Hepatic stellate cell (primary cell): ENCODE measurements at places on chromosomes 12 and 14.
A peak's percentile ranks its signal among the peaks of the same experiment; 100 is the strongest.

- DNase-seq, result no peak
Measured at GRCh38 chr12:85784096-85784720, 52.0 kb downstream of the RASSF9 start.

DNA sequence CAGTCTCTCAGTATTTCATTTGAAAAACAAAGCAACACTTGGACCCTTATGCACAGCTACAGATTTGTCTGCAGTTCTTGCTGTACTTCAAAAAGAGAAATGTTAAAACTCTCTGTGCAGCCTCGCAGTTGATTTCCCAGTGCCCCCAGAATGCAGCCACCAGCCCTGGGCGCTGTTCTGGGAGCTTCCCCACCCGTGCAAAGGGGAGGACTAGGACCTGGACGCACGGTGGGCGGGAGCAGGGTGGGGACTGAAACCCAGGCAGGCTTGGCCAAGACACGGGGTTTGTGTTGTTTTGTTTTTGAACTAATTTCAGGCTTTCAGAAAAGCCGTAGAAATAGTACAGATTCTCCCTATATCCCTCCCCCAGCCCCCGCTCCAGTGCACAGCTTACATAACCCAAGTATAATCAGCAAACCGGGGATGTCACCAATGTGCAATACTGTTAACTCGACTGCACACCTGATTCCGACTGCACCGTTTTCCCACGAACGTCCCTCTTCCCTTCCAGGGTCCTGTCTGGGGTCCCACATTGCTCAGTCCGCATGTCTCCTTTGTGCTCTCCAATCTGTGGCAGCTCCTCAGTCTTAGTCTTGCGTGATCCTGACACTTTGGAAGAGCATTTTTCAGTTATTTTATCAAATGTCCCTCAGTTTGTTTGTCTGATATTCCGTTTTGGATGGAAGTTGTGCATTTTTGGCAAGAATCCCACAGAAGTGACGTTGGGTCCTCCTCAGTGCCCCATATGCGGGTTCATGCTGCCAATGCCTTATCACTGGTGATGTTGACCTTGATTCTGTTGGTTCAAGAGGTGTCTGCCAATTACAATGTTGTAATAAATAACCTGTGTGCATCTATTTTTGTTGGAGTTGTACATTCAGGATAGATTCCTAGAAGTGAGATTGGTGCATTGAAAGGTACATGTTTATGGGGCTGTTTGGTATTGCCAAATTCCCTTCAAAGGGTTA, 95.9 kb downstream of the SETD3 start:
- no peak for DNase-seq

- no peak for DNase-seq
Measured at GRCh38 chr12:68139001-68139400, 20.5 kb downstream of the IFNG start.

DNA sequence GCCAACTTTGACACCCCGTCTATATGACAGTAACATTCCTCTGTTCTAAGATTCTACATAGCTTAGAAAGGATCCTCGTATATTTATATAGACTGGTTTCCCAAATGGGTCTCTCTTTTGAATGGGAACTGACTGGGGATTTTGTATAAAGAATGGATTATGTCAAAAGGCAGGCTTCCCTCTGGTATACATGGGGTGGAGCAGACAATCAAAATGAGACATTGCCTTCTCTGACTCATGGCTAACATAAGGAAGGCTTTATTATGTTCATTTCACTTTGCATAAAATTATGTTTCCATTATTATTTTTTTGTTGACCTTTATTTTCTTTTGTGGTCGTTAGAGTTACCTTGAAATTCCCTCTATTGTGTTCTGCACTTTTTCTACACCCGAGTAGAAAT, 211.1 kb downstream of the ALG10B start:
- no peak for DNase-seq

DNA sequence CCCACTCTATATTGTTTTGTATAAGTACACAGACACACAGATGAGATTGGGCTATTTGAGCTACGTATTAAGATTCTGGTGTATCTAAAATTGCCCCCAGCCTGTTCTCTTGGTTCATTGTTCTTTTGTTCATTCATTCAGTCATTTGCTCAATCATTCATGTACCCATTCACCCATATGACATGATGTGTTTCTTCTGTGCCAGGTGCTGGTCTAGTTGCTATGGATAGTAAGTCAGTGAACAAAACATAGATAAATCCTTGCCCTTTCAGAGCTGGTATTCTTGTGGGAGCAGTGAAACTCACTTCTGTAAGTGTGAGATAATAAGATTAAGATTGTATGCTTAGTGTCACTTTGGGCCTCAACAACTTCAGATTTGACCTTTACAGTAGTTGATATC, 191.3 kb downstream of the TMTC2 start:
- no peak for DNase-seq

GRCh38 chr14:87325741-87326140, 667.2 kb downstream of the GALC start:
- DNase-seq, result no peak

DNA sequence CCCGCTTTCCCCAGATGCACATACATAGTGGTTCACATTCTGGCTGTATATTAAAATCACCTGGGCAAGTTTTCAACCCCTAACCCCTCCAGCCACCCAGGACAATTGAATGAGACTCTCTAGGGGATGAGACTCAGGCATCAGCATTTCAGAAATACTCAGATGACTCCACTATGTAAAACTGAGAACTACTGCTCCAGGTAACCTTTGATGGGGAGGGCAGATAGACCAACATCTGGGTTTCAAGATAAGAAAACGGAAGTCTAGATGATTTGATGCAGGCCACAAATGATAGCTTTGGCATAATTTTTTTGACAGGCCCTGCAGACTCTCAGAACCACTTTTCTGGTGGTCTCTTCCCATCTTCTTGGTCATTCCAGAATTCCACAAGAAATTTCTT, 341.1 kb downstream of the EMP1 start:
- DNase-seq, result no peak

DNA sequence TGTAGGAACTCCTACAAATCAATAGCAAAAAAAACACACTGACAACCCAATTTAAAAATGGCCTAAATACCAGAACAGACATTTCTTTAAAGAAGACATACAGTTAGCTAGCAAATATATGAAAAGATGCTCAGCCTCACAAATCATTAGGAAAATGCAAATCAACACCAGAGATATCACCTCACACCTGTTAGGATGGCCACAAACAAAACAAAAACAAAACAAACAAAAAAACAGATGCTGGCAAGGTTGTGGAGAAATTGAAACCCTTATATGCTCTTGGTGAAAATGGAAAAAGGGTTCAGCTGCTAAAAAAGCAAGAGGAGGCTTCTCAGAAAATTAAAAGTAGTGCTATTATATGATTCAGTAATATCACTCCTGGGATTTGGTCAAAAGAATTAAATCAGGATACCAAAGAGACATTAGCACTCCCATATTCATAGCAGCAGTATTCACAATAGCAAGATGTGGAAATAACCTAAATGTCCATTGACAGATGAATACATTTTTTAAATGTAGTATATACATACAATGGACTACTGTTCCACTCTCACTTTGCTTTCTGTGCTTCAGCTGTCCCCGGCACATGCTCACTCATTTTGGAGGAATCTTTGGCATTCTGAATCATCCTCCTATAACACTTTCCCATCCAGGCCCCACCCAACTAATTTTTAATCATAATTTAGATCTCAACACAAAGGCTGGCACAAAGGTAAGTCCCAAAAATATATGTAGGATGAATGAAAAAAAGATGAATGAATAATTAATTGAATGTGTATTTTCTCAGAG, 99.1 kb downstream of the SYT1 start:
- DNase-seq, result peak; percentile 4

- DNase-seq, result peak; percentile 7
Measured at GRCh38 chr12:88946372-88946997, 366.2 kb upstream of the KITLG start.
